ENCODE measurements at places on chromosomes 7 and 10.

GRCh38 chr10:85490431-85490830, 876.2 kb downstream of the GRID1 start:
- peak; percentile 55 for DNase-seq

DNA sequence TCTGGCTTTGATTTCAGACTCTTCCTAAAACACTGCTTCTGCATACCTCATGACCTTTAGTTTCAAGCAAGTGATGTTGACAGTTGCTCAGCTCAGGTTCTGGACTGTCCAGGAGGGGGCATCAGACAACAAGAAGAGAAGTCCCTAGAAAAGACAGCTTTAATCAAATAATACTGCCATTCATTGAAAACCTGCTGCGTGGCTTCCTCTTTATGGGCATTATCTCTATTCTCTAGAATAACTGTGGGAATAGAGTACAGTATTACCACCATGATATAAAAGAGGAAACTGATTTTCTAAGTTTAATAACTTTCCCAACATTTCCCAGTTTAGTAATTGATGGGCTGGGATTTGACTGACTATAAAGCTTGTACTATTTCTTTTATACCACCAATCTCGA, 170.4 kb downstream of the SNX13 start:
- DNase-seq, result peak; percentile 59

- no peak for DNase-seq
Measured at GRCh38 chr7:29239638-29240037, 45.1 kb downstream of the CHN2 start.

DNA sequence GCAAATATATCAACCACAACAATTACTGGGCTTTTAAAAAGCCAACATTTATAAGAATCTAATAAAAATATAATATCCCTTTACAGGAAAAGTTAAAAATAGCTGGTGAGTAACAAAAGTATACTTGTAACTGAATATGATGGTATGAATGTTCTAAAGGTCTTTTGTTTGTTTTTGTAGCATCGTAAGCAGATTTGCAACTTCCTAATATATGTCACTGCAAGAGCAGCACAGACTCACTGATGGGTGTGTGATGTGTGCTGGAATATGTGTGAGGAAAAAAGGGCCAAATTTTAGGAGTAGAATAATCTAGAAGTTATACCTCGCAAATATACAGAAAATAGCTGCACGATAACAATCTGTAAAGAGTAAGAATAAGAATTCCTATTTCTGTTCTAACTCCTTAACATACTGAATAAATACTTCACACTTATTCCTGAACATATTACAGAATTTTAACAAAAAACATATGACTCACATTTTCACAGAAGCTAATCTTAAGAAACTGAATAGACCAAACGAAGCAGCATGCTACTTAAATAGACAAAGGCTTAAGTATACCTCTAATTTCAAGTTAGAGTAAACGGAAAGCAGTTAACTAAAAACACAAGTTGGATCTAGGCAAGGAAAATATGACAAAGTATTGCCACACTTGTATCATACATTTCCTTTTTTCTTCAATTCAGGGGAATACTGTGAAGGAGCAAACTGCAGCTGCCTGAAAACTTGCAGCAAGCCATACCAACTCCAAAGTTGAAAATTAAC, 9.6 kb downstream of the ETV1 start:
- no peak for DNase-seq

- no peak for DNase-seq
Measured at GRCh38 chr10:48970654-48971053, 31.0 kb upstream of the LRRC18 start.

DNA sequence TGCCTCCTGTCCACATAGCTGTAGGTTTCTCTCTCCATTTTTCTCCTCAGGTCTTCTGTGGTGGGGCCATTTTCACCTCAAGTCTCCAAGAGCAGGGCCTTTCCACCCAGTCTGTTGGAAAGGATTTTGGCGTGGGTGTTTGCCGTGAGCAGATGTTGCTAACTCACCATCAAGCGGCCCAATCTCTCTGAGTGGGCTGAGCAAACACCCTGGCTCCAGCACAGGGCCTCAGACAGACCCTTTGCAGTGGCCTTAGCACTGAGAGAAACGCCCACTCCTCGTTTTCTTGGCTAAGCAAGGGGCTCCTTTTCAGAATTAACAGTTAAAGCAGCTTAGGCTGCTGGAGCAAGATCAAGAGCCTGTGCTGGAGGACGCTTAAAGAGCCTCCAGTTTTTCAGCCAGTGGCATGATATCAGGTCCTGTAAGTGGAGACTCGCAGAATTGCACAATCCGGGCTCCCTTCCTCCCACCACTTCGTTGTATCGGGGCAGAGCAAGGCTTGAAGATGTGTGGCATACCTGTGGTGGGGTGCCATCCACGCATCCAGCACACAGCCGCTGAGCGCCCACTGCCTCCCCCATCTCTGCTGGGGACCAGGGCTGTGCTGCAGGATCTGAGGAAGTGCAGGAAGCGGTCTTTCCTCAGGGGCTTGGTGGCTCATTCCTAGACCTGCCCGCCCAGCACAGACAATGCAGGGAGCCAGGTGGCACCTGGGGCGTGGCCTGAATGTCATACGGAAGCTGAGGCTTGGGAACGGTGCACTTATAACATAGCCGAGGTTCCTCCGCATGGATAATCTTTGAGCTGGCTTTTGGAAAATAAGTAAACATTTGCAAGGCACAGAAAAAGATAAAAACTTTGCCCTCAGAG, 142.7 kb downstream of the ADARB2 start:
- DNase-seq, result peak; percentile 52

- DNase-seq, result no peak
Measured at GRCh38 chr7:78720066-78720465, 733.4 kb downstream of the MAGI2 start.

- DNase-seq, result peak; percentile 82
Measured at GRCh38 chr7:108415821-108416536, 40.3 kb downstream of the NRCAM start.

GRCh38 chr10:42827201-42827600, 44.6 kb downstream of the BMS1 start:
- DNase-seq, result no peak

- no peak for DNase-seq
Measured at GRCh38 chr10:100575585-100576281, 40.0 kb downstream of the HIF1AN start.

DNA sequence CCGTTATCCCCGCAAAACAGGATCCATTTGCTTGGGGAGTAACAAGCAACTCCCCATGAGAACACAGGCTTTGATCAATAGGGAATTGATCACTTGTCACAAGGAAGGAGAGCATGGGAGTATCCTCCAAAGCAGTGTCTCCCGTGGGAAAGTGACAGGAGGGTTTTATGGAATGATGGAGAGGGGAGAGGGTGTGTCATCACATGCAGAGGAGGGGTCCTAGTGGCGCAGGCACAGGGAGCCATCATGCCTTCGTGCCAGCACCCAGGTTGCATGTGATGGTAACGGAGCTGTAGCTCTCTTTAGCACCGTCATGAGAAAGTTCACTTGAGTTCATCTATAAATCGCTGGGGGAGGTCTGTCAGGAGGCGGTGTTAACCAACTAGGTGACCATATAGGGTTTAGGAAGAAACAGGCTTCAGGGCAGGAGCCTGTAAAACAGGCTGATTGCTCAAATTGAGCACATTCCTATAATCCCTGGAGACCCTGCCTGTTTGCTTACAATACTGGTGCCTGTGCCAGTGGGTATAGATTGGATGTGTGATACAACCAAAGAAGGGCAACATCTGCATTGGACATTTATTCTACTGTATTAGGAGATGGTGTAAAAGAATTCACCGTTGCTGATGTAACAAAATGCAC, 428.5 kb downstream of the GALNT17 start:
- no peak for DNase-seq

- DNase-seq, result peak; percentile 43
Measured at GRCh38 chr10:5547931-5548660, 23.3 kb downstream of the CALML3 start.

DNA sequence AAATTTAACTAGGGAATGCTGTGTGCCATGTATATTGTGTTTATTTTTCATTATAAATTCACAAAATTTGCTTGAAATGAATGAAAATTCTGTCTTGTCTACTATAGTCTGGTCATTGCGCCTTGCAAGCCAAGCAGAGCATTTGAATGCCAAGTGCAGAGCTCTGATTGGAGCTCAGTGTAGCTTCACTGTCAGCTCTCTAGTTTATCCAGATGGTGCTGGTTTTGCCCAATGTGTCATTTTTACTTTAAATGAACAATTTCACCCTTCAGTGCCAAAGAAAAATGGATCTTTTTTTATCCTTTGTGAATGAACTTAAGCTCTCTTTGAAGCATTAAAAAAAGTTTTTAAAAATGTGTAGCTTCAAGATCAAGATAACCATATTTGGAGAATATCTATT, 225.6 kb upstream of the CACNA2D1 start:
- no peak for DNase-seq

DNA sequence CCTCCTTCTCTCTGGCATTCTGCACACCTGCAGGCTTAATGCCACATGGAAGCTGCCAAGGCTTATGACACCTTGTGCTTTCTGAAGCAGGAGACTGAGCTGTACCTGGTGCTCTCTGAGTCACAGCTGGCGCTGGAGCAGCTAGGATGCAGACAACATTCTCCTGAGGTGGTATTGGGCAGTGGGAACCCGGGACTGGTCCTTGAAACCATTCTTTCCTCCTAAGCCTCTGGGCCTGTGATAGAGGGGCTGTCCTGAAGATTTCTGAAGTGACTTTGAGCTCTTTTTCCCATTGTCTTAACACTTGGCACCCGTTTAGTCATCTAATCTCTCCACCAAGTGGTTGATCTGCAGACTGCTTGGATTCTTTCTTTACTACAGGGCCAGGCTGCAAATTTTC, 508.4 kb downstream of the TFEC start:
- no peak for DNase-seq

GRCh38 chr10:103626178-103626577, 132.7 kb downstream of the NEURL1 start:
- DNase-seq, result no peak

DNA sequence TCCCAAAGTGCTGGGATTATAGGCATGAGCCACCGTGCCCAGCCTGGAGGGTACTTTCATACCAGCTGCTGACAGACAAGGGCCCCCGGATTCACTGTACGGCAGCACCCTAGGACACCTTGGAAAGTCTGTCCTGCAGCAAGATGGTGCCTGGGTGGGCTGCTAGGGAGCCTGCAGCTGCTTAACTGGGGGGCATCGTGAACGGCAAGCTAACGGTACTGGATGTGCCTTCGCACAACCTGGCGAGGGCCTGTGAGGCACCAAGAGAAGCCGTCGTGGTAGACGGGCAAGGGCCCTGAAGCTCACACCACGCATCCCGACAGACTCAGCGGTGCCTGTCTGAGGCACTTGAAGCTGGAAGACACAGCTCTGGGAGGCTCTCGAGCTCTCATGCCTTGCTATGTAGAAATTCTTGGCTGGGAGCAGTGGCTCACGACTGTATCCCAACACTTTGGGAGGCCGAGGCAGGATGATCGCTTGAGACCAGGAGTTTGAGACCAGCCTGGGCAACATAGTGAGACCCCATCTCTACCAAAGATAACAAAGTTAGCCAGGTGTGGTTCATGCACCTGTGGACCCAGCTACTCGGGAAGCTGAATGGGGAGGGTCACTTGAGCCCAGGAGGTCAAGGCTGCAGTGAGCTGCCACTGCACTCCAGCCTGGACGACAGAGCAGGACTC, 9.4 kb downstream of the BRAT1 start:
- DNase-seq, result no peak

DNA sequence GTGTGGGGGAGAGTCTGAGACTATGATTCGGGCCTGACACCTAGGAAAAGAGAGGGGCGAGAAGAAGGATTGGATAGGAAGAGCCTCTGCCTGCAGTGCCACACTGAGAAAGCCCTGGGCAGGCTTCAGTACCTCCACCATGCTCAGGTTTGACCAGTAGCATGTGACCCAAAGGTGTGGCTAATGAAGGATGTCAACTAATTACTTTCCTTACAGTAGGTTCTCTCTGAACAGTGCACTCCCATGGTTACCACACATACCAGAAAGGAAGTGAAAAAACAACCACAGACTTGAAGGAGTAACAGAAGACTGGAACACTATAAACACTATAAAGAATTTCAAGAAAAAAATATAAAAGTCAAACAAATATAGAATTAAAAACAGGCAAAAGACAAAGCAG, 46.2 kb downstream of the SEM1 start:
- no peak for DNase-seq

DNA sequence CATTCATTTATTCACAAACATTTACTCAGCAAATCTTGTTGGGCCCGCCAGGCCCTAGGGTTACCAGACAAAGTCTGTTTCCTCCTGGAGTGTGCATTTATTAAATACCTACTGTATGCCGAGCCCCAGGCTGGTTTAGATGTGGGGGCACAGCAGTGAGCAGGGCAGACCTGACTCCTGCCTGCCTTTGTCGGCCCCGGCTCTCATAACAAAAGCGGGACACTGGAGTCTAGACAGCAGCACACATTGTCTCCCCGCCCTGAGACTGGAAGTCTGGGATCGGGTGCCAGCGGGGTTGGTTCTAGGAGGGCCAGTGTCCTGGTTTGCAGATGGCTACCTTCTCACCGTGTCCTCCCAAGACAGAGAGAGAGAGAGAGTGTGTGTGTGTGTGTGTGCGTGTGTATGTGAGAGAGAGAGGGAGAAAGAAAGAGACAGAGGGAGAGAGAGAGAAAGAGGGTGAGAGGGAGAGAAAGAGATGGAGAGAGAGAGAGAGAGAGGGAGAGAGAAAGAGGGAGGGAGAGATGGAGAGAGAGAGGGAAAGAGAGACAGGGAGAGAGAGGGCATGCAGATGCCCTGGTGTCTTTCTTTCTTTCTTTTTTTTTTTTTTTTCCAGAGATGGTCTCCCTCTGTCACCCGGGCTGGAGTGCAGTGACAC, 25.9 kb downstream of the ELFN1 start:
- DNase-seq, result no peak

DNA sequence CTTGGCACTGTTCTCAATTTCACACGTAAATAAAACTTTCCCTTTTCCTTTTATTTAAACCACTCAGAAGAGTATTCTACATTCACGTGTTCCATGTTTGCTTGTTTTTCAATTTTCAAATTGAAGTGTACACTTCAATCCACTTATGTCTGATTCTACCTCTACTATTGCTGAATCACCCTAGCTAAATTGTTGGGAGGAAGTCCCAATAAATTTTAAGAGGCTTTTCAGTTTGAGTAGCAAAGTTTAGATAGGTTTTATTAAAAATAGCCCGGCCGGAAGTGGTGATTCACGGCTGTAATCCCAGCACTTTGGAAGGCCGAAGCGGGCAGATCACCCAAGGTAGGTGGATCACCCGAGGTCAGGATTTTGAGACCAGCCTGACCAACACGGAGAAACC, 1414.7 kb upstream of the CELF2 start:
- DNase-seq, result no peak

DNA sequence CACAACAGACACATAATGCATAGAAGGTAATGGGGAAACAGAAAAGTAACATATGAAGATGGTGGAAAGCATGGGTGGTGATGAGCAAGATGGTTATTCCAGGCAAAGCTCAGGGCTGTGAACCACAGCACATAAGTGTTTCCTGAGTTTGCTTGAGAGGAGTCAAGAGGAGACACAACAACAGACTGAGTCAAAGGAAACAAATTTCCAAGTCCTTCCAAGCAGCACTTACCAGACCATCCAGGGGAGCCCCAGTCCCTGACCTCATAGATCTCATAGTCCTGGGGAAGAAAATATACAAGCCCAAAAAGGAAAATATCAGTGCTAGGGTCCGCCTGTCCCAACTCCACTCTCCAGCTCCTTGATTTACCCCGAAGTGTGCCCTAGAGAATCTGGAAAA, 216.6 kb upstream of the FZD1 start:
- no peak for DNase-seq

- no peak for DNase-seq
Measured at GRCh38 chr10:34244756-34245484, 570.2 kb downstream of the PARD3 start.

- no peak for DNase-seq
Measured at GRCh38 chr10:43064331-43065075, 12.4 kb upstream of the RET start.
